ENCODE measurements at places on chromosomes 7 and 10.

DNA sequence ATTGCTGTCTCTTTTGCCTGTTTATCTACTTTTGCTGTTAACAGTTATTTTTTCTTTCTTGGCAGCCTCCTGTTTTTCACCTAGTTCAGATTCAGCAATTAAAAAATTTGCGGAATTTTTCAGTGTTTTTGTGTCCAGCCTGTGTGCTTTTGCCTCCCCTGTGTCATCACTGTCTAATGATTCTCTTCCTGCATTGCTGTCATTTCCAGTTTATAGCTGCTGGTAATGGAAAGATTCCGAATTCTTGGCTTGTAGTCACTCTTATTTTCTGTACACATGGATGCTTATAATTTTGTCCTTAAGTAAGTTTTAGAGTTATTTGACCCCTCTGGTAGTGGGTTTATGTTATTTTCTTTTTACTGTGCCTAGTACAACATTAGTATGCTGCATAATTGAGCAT, 25.1 kb downstream of the GLRX3 start:
- no peak for DNase-seq

DNA sequence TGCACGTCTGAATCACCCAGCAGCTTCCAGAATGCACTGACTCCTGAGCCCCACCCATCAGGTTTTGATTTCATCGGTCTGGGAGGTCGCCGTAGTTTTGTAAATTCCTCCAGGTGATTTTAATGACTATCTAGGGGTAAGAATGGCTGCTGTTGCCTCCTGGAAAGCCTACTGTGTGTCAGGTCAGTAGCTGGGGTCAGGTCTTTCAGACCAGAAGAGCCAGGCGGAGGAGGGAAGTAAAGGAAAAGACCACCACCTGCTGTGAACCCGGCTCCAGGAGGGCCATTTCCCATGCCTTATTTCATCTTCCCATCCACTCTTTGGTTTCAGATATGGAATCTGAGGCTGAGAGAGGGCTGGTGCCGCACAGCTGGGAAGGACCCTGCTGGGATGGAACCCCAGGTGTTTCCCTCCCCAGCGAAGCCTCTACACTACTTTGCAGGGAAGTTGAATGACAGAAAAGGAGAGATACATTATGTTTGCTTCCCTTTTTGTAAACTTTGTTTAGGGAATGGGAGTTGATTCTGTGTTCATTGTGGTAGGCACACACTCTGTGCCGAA, 19.8 kb downstream of the ADAMTS14 start:
- no peak for DNase-seq

GRCh38 chr10:78414380-78414779, 380.7 kb downstream of the RPS24 start:
- DNase-seq, result no peak

DNA sequence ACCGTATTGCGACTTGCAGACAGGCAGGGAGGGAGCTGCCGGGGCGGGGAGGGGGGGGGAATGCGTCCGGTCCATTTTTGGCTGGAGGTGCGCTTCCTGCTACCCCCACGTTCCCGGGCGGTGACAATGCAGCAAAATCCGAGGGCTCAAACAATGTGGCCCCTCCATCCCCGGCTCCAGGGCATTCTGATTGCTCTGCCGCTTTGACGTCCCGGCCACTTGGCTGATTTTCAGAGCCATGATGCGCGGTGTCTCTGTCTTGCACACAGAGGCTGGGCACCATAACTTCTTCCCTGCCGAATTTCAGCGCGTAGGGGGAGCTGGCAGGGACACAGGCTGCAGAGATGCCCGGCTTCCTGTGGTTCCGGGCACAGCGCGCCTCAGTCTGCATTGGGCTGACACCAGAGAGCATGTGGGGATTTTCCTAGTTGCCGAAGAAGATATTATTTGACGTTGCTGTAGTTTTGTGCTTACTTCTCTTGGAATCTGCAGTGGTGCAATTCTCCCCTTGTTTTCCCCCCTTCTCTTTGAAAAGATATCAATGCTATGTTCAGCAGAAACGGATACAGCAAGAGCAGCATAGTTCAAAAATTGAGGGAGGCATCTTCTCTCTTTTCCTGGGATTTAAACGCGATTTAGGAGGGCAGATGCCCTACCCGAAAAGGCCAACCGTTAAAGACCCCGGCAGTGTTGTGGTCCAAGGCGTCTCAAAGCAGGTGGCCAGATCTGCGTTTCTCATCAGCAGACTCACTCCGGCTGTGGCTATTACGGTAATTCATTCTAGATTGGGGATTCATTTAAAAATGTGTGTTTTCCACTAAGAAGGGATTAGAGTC, 1.4 kb downstream of the HECW1 start:
- no peak for DNase-seq

- DNase-seq, result peak; percentile 31
These were observed 92.7 kb upstream of the RET start for GRCh38 chr10:42984035-42984610.

DNA sequence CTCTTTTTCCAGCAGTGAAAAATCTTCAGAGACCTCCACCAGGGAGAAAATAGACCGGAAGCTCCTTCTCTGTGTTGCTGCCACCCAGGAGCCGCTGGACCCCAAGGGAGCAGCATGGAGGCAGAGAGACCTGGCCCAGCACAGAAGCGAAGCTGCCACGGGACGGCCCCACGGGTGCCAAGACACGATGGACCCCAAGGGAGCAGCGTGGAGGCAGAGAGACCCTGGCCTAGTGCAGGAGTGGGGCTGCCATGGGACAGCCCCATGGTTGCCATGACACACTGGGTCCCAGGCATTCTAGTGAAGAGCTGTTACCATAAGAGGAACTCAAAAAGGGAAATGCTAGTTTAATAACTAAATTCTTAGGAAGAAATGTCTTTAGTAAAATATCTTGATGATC, 186.3 kb downstream of the PTPRN2 start:
- no peak for DNase-seq

Measured in Caco-2 (cell line).